ENCODE measurements at places on chromosomes 13 and 19. TPM values are rescaled to one million over a fixed set of nuclear protein-coding genes. Genes with fewer than 3 reads are reported as not detected.

Gene DACH1
- 4.5 TPM for total RNA-seq

Gene DMKN
- total RNA-seq: not detected

Gene NOTCH3
- 2.9 TPM for total RNA-seq

Gene CYP2S1
- total RNA-seq: not detected

Gene KIR3DL2
- total RNA-seq: not detected

Gene PPP1R13L
- total RNA-seq: 4.2 TPM

Gene PTGIR
- 0.32 TPM for total RNA-seq

Gene HNRNPUL1
- total RNA-seq: 54.9 TPM

Gene RNF17
- not detected for total RNA-seq

Gene F7
- total RNA-seq: not detected

Data from epithelial cell of umbilical artery (primary cell).